Psoas muscle (tissue), 8 donors: ENCODE measurements at places on chromosomes 1 and 21. TPM values are rescaled to one million over a fixed set of nuclear protein-coding genes. Genes with fewer than 3 reads are reported as not detected.
A peak's percentile ranks its signal among the peaks of the same experiment; 100 is the strongest.

GRCh38 chr1:93784538-93784937 lies 94.5 kb downstream of the DNTTIP2 start:
- no peak for DNase-seq

GRCh38 chr1:23628951-23629387 lies 62.6 kb upstream of the RPL11 start:
- no peak for DNase-seq

GRCh38 chr1:44628962-44629756 lies 45.1 kb downstream of the TMEM53 start:
- peak; percentile 8 for DNase-seq

The LIPI gene
- not detected for total RNA-seq

The STX12 gene
- total RNA-seq = 33.6 TPM

DNA sequence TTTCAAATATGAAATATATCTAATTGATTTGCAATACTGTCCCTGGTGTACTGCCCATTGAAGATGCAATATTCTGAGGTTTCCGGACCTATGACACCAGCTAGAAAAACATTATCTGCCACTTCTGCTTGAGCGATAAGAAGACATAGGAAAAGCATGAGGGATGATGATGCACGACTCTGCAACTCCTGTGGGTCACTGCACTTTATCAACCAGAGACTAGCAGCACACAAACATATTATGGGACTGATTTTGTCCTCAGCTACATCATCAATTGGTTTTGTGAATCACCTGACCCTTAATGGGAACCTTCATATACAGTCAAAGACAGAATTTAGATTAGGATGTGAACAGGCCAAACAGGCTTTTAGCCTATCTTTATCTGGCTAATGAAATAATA lies 13.8 kb upstream of the KCNA3 start:
- DNase-seq = no peak

GRCh38 chr1:109228167-109228566 lies 14.4 kb downstream of the SARS1 start:
- no peak for DNase-seq

The GUCA2B gene
- total RNA-seq = not detected
